Upper lobe of left lung (tissue), 6 donors: ENCODE measurements at places on chromosomes 16 and 17.

- H3K27ac ChIP-seq = no peak overlapping the region
- H3K27me3 ChIP-seq = no peaks in the 10 kb centered on the region
- no peaks in the 10 kb centered on the region for H3K4me1 ChIP-seq
- H3K4me3 ChIP-seq = no peak overlapping the region
- H3K36me3 ChIP-seq = no peaks in the 10 kb centered on the region
These were observed 409.4 kb upstream of the ERCC4 start for GRCh38 chr16:13510425-13511151.

DNA sequence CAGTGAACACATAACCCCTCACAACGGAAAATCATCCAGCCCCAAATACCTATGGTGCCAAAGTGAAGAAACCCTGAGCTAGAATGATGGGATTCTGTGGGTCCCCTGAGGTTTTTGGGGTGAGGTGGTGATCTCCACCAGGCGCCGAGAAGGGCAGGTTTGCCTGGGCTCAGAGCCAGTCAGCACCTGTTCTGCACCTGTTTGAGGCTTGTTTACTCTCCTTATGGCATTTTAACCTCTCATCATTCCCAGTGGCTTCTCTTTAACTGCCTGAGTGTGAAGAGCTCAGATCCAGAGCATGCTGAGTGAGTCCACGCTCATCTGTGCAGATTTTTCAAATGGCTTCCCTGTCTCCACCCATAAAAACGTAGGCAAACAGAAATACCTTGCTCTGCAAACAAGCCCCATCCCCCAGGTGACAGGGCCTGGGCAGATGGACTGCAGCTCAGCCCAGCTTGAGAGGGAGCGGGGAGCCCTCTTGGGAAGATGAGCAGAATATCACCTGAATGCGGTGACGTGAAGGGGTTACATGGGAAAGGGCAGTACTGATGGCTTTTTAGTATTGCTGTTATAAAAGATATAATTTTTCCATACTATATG is 40.1 kb upstream of the CLEC19A start:
- DNase-seq = no peak
- H3K27ac ChIP-seq = no peak overlapping the region
- H3K27me3 ChIP-seq = no peaks in the 10 kb centered on the region
- no peaks in the 10 kb centered on the region for H3K4me1 ChIP-seq
- no peaks in the 10 kb centered on the region for H3K36me3 ChIP-seq
- H3K4me3 ChIP-seq = no peak overlapping the region

GRCh38 chr17:49382556-49382955 is 20.5 kb upstream of the ZNF652 start:
- no peaks in the 10 kb centered on the region for H3K27me3 ChIP-seq
- no peaks in the 10 kb centered on the region for H3K4me1 ChIP-seq
- H3K4me3 ChIP-seq = no peak overlapping the region
- no peaks in the 10 kb centered on the region for H3K36me3 ChIP-seq

DNA sequence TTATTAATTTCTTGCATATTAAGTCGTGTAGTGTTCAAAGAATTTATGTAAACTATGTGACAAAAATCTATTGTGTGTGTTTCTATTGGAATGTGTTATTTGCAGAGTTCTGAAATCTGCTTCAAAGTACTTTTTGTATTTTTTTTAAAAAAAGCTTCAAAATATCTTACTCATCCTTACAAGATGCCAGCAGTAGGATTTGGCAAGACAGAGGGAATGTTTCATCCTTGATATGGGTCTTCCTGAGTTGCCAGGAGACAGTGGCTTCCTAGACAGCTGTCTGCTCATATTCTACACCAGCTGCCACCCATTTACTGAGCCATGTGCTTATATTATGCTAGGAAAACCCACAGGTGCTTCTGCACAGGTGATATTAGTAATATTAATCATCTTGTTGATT is 36.4 kb downstream of the EFCAB5 start:
- DNase-seq = no peak
- H3K4me1 ChIP-seq = no peaks in the 10 kb centered on the region
- H3K36me3 ChIP-seq = no peaks in the 10 kb centered on the region
- H3K27ac ChIP-seq = no peak overlapping the region
- no peaks in the 10 kb centered on the region for H3K27me3 ChIP-seq
- H3K4me3 ChIP-seq = no peak overlapping the region

DNA sequence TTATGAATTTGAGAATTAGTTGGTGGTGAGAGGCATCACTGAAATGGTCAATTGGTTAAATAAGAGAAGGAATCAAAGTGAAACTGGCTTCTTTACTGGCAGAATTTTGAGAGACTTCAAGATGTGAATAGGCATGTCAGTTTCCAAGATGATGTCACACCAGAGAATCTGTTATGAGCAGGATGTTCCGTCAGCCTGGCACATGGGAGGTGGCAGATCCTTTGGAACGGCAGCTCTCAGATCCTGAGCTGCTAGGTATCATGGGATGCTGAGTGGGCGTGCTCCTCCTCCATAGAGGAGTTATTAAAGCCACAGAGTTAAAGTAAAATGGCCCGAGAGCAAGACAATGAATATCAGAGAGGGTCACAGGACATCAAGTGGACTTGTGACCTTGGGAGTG is 444.3 kb upstream of the HSBP1 start:
- no peak overlapping the region for H3K27ac ChIP-seq
- no peaks in the 10 kb centered on the region for H3K36me3 ChIP-seq
- no peak for DNase-seq
- no peaks in the 10 kb centered on the region for H3K27me3 ChIP-seq

- H3K27me3 ChIP-seq = no peaks in the 10 kb centered on the region
- no peak for DNase-seq
- H3K27ac ChIP-seq = no peak overlapping the region
- no peaks in the 10 kb centered on the region for H3K36me3 ChIP-seq
- H3K4me1 ChIP-seq = no peaks in the 10 kb centered on the region
These were observed 331.2 kb downstream of the MAF start for GRCh38 chr16:79269211-79269863.

DNA sequence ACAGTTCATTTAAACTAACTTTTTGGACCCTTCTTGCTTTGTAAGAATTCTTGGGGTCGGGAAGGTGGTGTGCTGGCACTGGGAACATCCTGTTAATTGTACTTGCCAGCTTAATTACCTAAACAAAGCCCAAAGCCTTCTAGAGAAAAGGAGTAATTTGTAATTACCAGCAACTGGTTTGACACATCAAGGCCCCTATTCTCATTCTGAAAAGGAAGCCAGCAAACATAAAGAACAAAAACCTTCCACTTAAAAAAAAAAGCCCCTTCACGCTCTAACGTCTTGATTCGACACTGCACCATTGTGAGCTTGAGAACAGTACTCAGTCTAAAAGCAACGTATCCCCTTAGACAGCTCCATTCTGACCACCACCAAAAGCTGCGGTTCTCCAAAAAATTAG is 74.7 kb upstream of the RPH3AL start:
- no peaks in the 10 kb centered on the region for H3K4me1 ChIP-seq
- H3K36me3 ChIP-seq = no peaks in the 10 kb centered on the region

- H3K4me1 ChIP-seq = no peaks in the 10 kb centered on the region
- DNase-seq = no peak
- no peaks in the 10 kb centered on the region for H3K27me3 ChIP-seq
These were observed 30.0 kb downstream of the HNF1B start for GRCh38 chr17:37714897-37715296.

GRCh38 chr16:82660075-82660645 is 33.4 kb downstream of the CDH13 start:
- H3K4me3 ChIP-seq = no peak overlapping the region
- H3K4me1 ChIP-seq = peaks cover 3% of the 10 kb centered on the region
- no peaks in the 10 kb centered on the region for H3K36me3 ChIP-seq

GRCh38 chr17:41648411-41649195 is 24.2 kb upstream of the KRT17 start:
- DNase-seq = peak; percentile 91
- no peaks in the 10 kb centered on the region for H3K36me3 ChIP-seq
- no peaks in the 10 kb centered on the region for H3K27me3 ChIP-seq
- H3K4me3 ChIP-seq = no peak overlapping the region
- peak overlapping the region; percentile 61 for H3K27ac ChIP-seq

- H3K27me3 ChIP-seq = no peaks in the 10 kb centered on the region
- H3K4me1 ChIP-seq = no peaks in the 10 kb centered on the region
- H3K36me3 ChIP-seq = no peaks in the 10 kb centered on the region
- no peak for DNase-seq
These were observed 29.6 kb downstream of the RCVRN start for GRCh38 chr17:9875441-9875840.

DNA sequence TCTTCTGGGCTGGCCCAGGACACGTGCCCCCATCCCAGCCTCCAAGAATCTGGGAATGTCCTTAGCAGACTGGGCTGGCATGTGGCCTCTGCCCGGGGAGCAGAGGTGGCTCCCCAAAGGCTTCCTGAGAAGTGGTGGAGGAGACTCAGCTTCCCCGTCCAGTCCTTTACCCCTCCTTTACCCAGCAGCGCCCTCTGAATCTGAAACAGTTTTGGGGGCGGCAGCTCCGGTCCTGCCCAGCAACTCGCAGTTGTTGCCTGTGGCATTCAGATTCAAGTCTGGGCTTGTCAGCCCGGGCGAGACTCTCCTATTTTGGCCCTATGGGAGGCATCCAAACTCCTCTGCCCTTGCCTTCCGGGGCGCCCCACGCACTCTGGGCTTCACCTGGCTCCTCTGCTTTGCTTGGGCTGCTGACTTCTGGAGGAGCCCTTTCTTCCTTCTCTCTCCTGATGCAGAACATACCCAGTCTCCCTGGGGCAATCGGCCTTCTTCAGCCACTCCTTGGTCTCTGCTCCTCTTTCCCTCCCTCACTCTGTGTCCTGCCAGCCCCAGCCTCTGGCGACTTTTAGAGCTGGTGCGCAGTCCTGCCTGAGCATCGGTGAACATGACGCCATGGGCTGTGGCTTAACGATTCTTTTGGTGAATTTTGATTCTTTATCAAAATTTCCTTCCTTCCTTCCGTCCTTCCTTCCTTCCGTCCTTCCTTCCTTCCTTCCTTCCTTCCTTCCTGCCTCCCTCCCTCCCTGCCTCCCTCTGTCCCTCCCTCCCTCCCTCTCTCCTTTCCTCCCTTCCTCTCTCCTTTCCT is 55.2 kb downstream of the CMIP start:
- H3K4me1 ChIP-seq = peaks cover 39% of the 10 kb centered on the region
- H3K27me3 ChIP-seq = no peaks in the 10 kb centered on the region
- no peak overlapping the region for H3K4me3 ChIP-seq
- H3K36me3 ChIP-seq = no peaks in the 10 kb centered on the region

DNA sequence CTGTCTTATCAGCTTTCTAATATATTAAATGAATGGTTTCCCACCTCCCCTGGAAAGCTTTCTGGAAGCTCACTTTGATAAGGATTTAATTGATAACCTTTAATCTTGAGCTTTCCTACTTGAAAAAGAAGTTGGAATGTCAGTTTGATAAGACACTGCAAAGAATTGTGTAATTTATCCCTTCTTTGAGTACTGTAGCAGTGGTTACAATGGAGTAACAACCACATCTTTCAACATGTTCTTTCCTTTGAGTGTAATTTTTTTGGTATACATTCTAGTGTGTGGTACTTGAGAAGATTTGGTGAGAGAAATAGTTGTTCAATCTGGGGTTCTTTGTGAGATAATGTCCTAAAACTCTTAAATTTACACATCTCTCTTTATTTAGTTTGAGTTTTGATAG is 43.4 kb downstream of the CPD start:
- peaks cover 8% of the 10 kb centered on the region for H3K36me3 ChIP-seq
- no peaks in the 10 kb centered on the region for H3K27me3 ChIP-seq
- H3K27ac ChIP-seq = no peak overlapping the region
- DNase-seq = no peak

DNA sequence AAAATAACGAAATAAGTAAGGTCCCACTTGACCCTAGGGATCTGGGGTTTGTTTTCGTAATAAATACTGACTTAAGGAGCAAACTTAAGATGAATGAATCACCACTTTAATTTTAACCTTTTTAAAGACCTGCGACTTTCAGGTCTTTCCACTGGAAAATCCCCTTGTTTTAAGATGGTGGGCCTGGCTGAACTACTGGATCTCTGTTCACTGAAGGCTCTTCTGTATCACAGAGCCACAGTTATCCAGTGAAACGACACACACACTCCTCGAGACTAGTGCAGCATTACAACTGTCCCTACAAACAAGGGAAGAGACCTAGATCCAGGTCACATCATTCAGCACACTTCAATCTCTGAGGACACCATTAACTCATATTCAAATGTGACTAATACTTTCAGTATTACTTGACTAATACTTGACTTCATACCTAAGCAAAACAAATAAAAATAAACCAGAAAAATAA is 299.0 kb downstream of the CEP112 start:
- H3K27me3 ChIP-seq = no peaks in the 10 kb centered on the region
- H3K36me3 ChIP-seq = no peaks in the 10 kb centered on the region
- no peak overlapping the region for H3K27ac ChIP-seq
- H3K4me3 ChIP-seq = no peak overlapping the region
- H3K4me1 ChIP-seq = no peaks in the 10 kb centered on the region
- DNase-seq = no peak

DNA sequence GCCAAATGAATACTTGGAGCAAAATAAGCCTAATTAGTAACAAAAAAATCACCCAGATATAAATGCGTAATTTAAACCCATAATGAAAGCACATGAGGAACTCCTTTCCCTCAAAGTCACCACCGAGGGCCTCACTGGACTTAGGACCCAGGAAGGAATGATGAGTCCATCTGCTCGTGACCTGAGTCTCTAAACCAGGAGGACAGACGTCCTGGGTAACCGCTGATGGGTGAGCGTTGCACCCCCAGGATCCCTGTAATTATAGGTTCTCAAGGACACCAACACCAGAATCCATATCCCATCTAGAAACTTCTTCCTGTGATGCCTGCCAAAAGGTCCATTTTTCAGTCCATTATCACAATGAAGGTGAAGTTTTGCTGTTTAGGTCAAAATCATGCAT is 121.4 kb downstream of the ZNF778 start:
- H3K4me3 ChIP-seq = no peak overlapping the region
- H3K27ac ChIP-seq = no peak overlapping the region
- no peaks in the 10 kb centered on the region for H3K36me3 ChIP-seq

GRCh38 chr16:3550851-3551847 is 26.1 kb downstream of the NLRC3 start:
- DNase-seq = no peak
- no peak overlapping the region for H3K27ac ChIP-seq
- H3K4me1 ChIP-seq = no peaks in the 10 kb centered on the region

DNA sequence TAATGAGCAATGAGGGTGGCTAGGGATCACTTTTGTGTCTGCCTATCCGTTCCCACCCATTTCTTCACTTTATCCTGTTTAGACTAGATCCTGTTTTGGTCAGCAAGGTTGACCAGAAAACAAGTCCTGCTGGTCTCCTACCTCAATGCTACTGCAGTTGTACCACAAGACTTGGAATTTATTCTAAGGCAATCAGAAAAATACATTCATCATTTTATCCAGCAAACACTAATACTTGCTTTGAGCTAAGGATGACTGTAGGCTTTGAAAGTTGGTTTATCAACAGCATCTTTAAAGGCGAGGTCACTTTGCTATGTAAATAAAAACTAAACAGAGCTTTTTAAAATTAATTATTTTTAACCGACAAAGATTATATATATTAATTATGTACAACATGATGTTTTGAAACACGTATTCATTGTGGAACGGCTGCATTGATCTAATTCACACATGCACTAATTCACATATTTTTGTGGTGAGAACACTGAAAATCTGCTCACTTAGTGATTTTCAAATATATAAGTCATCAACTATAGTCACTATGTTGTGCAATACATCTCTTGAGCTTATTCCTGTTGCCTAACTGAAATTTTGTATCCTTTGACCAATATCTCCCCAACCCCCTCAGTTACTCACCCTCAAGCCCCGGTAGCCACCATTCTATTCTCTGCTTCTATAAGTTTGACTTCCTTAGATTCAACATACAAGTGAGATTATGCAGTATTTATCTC is 125.9 kb upstream of the HS3ST3A1 start:
- no peaks in the 10 kb centered on the region for H3K27me3 ChIP-seq
- H3K36me3 ChIP-seq = no peaks in the 10 kb centered on the region
- no peak overlapping the region for H3K27ac ChIP-seq
- no peaks in the 10 kb centered on the region for H3K4me1 ChIP-seq
- no peak overlapping the region for H3K4me3 ChIP-seq

- peaks cover 72% of the 10 kb centered on the region for H3K36me3 ChIP-seq
- H3K27ac ChIP-seq = peak overlapping the region; percentile 32
- no peak for DNase-seq
- H3K4me3 ChIP-seq = no peak overlapping the region
These were observed 73.6 kb downstream of the SEC14L1 start for GRCh38 chr17:77214328-77214727.
